Endothelial cell of umbilical vein (primary cell): ENCODE measurements at places on chromosomes 16 and 17. TPM values are rescaled to one million over a fixed set of nuclear protein-coding genes. Genes with fewer than 3 reads are reported as not detected.

DNA sequence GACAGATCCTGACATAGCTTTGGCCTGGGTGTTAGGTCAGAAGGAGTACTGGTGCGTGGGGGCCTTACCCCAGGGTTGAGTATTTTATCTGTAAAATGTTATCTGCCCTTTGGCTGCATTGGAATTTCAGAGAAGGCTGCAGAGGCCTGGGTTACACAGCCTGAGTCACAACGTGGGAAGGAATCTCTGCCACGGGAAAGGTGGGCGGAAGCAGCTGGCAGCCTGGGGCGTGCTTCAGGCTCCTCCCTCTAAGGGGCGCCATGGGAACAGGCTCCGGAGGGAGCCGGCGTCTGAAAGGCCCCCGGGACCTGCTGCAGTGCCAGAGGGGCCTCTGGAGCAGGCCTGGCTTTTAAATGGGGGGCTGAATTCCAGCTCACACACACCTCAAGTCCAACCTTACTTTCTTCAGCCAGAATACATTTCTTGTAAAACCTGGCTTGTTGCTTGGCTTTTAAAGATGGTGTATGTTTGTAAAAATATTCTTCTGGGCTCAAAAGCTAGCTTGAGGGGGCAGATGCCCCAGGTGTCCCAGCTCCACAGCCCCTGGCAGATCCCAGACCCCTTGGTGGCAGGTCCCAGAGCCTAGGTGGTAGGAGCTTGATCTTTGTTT, 142.2 kb downstream of the RAB11FIP4 start:
- no peak overlapping the region for H3K4me3 ChIP-seq
- H3K27me3 ChIP-seq = no peaks in the 10 kb centered on the region
- no peak overlapping the region for H3K27ac ChIP-seq
- peak; percentile 44 for DNase-seq
- no peaks in the 10 kb centered on the region for H3K36me3 ChIP-seq
- no peaks in the 10 kb centered on the region for H3K4me1 ChIP-seq

- H3K36me3 ChIP-seq = no peaks in the 10 kb centered on the region
- peaks cover 6% of the 10 kb centered on the region for H3K27me3 ChIP-seq
- DNase-seq = no peak
- no peaks in the 10 kb centered on the region for H3K4me1 ChIP-seq
- H3K4me3 ChIP-seq = no peak overlapping the region
- H3K27ac ChIP-seq = no peak overlapping the region
These were observed 55.4 kb downstream of the TNFRSF13B start for GRCh38 chr17:16916557-16916920.

DNA sequence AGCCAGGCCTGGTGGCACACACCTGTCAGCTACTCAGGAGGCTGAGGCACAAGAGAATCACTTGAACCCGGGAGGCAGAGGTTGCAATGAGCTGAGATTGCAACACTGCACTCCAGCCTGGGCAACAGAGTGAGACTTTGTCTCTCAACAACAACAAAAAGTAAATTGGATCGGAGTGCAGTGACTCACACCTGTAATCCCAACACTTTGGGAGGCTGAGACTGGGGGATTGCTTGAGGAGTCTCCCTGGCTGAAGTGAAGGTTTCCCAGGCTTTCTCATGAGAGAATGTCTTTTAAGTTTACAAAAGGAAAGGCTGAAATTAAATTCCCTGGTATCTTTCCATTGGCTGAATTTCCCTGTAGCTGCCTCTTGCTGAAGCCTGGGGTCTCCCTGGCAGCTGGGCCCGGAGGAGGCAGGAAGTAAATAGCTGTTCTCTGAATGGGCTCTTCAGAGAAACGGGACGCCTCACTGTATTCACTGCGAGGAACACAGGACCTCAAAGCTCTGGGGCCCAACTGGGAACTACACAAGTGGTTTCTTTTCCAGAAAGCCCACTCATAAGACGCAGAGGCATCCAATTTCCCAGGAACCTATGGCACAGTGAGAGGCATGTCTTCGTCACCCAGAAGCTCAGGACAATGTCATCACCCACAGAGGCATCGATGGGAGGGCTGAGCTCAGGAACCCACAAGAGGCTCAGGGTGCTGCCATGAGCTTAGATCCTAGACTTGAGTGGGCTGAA, 77.4 kb upstream of the SMURF2 start:
- H3K27me3 ChIP-seq = no peaks in the 10 kb centered on the region
- no peaks in the 10 kb centered on the region for H3K36me3 ChIP-seq
- H3K4me1 ChIP-seq = peaks cover 37% of the 10 kb centered on the region
- DNase-seq = peak; percentile 73
- H3K4me3 ChIP-seq = no peak overlapping the region

- peak overlapping the region; percentile 56 for H3K27ac ChIP-seq
- peak overlapping the region; percentile 91 for H3K4me3 ChIP-seq
- H3K36me3 ChIP-seq = no peaks in the 10 kb centered on the region
- DNase-seq = peak; percentile 16
- no peaks in the 10 kb centered on the region for H3K27me3 ChIP-seq
These were observed 598 bp upstream of the PGAP3 start for GRCh38 chr17:39688475-39688835.

DNA sequence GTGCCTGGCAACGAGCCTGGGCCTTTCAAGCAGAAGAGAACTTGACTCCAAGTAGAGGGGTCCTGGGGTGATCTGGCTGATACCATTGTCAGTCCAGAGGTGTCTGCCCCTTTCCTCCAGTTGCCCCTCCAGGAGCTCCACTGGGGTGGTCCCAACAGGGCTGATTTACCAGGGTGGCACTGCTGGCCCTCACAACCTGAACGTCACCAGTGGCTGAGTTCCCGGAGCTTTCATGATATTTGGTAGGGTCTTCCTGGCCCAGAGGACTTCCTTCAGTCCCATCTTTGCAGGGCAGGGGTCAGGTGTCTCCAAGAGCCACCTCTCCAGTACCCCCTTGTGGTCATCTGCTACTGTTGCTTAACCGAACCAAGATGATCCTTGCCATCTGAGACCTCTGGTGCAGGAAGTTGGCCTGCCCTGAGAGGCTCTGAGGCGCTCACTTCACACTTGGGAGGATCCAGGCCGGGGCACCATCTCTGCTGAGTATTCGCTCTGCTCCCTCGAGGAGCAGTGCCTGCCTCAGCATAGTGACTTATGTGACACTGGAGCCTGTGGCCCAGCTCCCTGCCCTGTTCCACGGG, 3.5 kb downstream of the LIMD2 start:
- no peak overlapping the region for H3K4me3 ChIP-seq
- peaks cover 18% of the 10 kb centered on the region for H3K4me1 ChIP-seq
- no peaks in the 10 kb centered on the region for H3K36me3 ChIP-seq

DNA sequence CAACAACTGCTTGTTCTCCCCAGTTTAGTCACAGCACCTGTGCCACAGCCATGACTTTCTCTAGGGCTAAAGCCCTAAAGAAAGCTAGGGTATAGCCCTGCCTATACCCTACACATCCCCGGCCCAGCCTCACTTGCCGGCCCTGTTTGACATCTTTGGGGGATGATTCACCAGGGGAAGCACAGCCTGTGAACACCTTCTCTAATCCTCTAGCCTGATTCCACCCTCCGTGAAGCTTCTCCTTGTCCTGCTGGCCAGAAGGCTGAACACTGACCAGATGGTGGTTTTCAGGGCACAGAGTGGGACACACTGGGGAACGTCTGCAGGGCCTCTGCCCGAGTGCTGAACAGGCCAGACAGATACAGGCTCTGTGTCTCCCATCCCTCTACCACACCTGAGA, 6.0 kb downstream of the CLEC16A start:
- peaks cover 17% of the 10 kb centered on the region for H3K4me1 ChIP-seq
- H3K27me3 ChIP-seq = no peaks in the 10 kb centered on the region
- H3K4me3 ChIP-seq = no peak overlapping the region
- DNase-seq = no peak
- no peak overlapping the region for H3K27ac ChIP-seq

DNA sequence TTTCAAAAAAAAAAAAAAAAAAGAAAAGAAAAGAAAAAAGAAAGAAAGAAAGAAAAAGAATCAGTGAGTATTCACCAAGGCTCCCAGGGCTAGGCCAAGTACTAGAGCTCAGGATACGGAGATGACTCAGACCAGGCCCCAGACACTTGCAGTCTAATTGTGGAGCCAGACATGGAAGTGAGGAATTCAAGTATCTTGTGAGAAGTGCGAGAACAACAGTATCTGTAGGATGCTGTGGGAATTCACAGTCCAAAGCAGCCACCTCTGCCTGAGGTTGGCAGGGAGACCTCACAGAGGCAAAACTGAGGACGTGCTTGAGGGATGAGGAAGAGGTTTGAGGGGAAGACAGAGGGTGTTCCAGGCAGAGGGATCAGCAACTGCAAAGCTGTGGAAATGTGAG, 14.0 kb upstream of the ALDOA start:
- H3K27ac ChIP-seq = peak overlapping the region; percentile 80
- H3K27me3 ChIP-seq = no peaks in the 10 kb centered on the region
- peaks cover 35% of the 10 kb centered on the region for H3K4me1 ChIP-seq
- H3K36me3 ChIP-seq = no peaks in the 10 kb centered on the region
- peak; percentile 75 for DNase-seq

DNA sequence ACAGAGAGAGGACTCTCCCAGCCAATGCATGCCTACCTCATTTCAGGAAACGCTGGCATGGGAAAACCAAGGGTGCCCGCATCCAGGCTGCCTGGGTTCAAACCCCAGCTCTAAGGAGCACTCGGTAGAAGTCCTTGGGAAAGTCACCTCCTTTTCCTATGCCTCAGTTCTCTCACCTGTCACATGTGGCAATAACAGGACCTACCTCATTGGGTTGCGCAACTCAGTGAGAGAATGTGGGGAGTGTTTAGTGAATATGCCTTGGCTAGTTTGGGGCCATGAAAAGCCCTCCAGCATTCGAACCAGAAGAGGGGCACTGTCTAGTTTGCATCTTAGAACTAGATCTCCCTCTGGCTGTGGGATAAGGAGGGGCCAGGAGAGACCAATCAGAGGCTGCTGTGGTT, 9.0 kb upstream of the NXPH3 start:
- no peak overlapping the region for H3K27ac ChIP-seq
- DNase-seq = no peak
- no peaks in the 10 kb centered on the region for H3K36me3 ChIP-seq
- H3K4me1 ChIP-seq = peaks cover 5% of the 10 kb centered on the region

GRCh38 chr16:86038926-86039310, 140.0 kb downstream of the IRF8 start:
- H3K36me3 ChIP-seq = no peaks in the 10 kb centered on the region
- no peak overlapping the region for H3K27ac ChIP-seq
- H3K4me1 ChIP-seq = no peaks in the 10 kb centered on the region
- peaks cover 3% of the 10 kb centered on the region for H3K27me3 ChIP-seq
- DNase-seq = no peak
- H3K4me3 ChIP-seq = no peak overlapping the region

DNA sequence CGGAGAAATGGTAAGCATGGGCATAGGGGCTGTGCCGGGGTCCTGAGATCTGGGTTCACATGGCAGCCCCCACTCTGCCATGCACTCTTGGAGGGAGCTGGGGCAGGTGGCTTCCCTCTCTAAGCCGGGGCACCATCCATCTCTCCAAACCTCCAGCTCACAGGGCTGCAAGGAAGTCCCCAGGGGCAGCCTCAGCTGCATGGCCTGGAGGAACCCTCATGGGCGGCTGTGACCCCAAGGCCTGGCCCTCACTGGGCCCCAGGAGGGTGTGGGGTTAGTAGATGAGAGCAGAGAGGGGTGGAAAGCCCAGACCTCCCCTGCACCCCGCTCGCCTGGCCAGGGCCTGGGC, 2.6 kb downstream of the CTRB2 start:
- H3K4me1 ChIP-seq = peaks cover 2% of the 10 kb centered on the region
- H3K27me3 ChIP-seq = no peaks in the 10 kb centered on the region
- no peak for DNase-seq
- no peak overlapping the region for H3K4me3 ChIP-seq

DNA sequence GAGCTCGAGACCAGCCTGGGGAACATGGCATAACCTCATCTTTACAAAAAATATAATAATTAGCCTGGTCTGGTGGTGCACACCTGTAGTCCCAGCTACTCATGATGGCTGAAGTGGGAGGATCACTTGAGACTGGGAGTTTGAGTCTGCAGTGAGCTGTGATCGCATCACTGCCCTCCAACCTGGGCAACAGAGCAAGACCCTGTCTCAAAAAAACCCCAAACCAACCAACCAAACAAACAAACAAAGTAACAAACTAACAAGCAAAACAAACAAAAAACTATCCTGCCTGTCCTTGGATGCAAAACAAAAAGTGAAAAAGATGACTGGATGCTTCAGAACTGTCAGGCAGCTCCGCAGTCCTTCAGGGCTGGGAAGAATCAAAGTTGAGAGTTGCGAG, 5.7 kb upstream of the NGFR start:
- no peak overlapping the region for H3K4me3 ChIP-seq
- DNase-seq = no peak
- H3K4me1 ChIP-seq = no peaks in the 10 kb centered on the region
- no peak overlapping the region for H3K27ac ChIP-seq
- no peaks in the 10 kb centered on the region for H3K36me3 ChIP-seq

DNA sequence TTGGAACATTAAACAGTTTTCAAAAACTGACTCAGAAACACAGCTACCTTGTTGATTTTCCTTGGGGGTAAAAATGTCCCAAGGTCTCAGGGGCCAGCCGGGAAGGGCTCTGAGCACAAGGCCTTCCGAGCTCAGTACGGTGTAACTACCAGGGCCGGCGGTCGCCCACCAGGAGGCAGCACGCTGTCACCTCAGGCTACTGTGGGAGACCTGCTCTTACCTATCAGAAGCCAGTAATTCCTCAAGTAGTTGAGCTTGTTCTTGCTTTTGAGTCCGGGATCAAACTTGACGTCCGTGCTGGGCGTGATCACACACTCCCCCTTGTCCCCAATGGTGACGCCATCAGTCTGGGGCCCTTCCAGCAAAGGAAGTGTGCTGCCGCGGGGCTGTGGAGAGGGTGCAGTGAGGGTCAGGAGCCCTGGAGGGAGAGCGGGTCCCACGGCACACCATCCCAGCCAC, 43.4 kb upstream of the ICAM2 start:
- H3K4me3 ChIP-seq = no peak overlapping the region
- no peaks in the 10 kb centered on the region for H3K27me3 ChIP-seq
- peaks cover 22% of the 10 kb centered on the region for H3K4me1 ChIP-seq
- no peaks in the 10 kb centered on the region for H3K36me3 ChIP-seq
- DNase-seq = peak; percentile 73

DNA sequence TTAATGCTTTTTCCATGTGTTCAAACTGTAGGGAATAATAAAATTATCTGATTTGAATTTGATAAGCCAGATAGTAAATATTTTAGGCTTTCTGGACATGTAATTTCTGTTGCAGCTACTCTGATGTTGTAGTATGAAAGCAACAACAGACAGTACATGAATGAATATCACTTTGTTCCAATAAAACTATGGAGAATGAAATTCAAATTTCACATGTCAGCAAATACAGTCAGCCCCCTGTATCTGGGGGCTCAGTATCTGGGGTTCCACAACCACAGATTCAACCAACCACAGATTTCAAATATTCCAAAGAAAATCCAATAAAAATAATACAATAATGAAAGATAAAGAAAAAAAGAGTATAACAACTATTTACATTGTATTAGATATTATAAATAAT, 8.2 kb upstream of the CLTC start:
- no peak overlapping the region for H3K4me3 ChIP-seq
- H3K27ac ChIP-seq = no peak overlapping the region
- no peak for DNase-seq
- peaks cover 2% of the 10 kb centered on the region for H3K36me3 ChIP-seq
- H3K27me3 ChIP-seq = no peaks in the 10 kb centered on the region
- H3K4me1 ChIP-seq = peaks cover 10% of the 10 kb centered on the region

ASGR1 gene
- polyA plus RNA-seq = 12.5 and 13.7 TPM in 2 replicates

COX6A2 gene
- polyA plus RNA-seq = not detected in 2 replicates

ACSM2A gene
- 0.03 TPM in 1 of 2 replicates, not detected in the other for polyA plus RNA-seq
